ENCODE measurements at places on chromosomes 5 and 9.
A peak's percentile ranks its signal among the peaks of the same experiment; 100 is the strongest.

DNA sequence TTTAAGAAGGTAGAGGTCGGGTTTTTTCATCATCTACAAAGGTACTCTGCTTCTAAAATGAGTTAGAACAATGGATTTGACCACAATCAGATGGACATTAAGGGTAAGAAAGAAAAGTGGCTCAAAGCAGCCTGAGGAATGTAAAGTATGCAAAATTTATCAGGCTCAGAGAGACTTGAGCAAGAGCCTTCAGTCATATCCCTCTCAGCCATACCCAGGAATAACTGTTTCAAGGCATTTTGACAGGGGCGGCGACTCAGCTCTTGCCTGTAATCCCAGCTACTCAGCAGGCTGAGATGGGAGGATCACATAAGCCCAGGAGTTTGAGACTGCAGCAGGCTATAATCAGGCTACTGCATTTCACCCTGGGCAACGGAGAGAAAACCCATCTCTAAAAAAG is 38.8 kb upstream of the ANXA2R start:
- peaks cover 29% of the 10 kb centered on the region for H3K36me3 ChIP-seq
- H3K4me3 ChIP-seq = no peak overlapping the region
- DNase-seq = no peak
- H3K27me3 ChIP-seq = no peaks in the 10 kb centered on the region
- peaks cover 20% of the 10 kb centered on the region for H3K4me1 ChIP-seq

GRCh38 chr9:12631866-12632265 is 61.3 kb upstream of the TYRP1 start:
- H3K36me3 ChIP-seq = no peaks in the 10 kb centered on the region
- no peak overlapping the region for H3K27ac ChIP-seq
- no peaks in the 10 kb centered on the region for H3K27me3 ChIP-seq
- no peaks in the 10 kb centered on the region for H3K4me1 ChIP-seq
- no peak overlapping the region for H3K4me3 ChIP-seq
- no peak for DNase-seq

- DNase-seq = no peak
- H3K36me3 ChIP-seq = no peaks in the 10 kb centered on the region
- no peak overlapping the region for H3K27ac ChIP-seq
- no peak overlapping the region for H3K4me3 ChIP-seq
- H3K4me1 ChIP-seq = no peaks in the 10 kb centered on the region
Observed at GRCh38 chr9:36846621-36847020, 187.4 kb downstream of the PAX5 start.

DNA sequence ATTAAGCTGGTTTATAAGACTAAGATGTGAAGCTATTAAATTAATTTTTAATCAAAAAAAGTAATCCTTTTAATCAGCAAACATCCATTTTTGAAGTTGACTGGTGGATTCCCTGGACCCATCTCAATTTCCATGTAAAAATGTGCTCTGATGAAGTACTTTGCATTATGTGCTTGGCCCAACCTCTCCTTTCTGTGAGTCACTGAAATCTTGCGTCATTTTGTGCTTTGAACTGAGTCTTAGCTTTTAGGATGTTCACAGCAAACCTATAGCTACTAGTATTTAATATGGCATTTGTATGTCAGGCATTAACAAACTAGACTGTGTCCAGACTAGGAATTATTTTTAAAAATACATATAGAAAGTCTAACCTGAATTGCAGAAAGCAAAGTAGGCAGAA is 55.0 kb upstream of the CDH12 start:
- no peak for DNase-seq
- no peaks in the 10 kb centered on the region for H3K36me3 ChIP-seq
- H3K4me1 ChIP-seq = no peaks in the 10 kb centered on the region
- no peak overlapping the region for H3K27ac ChIP-seq
- no peak overlapping the region for H3K4me3 ChIP-seq

- H3K27ac ChIP-seq = no peak overlapping the region
- no peak for DNase-seq
- H3K36me3 ChIP-seq = no peaks in the 10 kb centered on the region
- no peaks in the 10 kb centered on the region for H3K4me1 ChIP-seq
- H3K27me3 ChIP-seq = peaks cover 3% of the 10 kb centered on the region
Observed at GRCh38 chr5:127723571-127723970, 20.4 kb downstream of the CCDC192 start.

DNA sequence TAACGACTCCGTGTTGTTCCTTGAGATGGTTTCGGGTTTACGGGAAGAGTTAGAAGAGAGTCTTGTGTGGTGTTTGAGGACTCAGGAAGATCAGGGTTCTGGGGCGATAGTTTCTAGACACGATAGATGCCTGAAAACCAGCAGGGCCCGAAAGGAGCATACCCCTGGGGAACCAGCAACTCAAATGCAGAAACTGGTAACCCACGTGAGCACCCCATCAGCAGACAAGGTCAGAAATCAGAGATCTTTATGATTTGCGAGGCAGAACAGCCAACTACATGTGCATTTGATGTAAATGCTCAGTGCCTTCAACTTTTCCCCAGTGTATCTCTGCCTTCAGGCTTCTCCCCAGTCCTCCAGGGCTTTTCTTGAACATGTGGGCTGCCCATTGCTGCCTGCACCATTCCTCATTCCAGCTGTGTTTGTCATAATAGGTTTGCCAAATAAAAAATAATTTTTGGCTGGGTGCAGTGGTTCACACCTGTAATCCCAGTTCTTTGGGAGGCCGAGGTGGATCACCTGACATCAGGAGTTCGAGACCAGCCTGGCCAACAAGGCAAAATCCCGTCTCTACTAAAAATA is 75.1 kb downstream of the BASP1 start:
- H3K4me3 ChIP-seq = no peak overlapping the region
- H3K36me3 ChIP-seq = no peaks in the 10 kb centered on the region
- DNase-seq = no peak
- no peaks in the 10 kb centered on the region for H3K27me3 ChIP-seq
- no peak overlapping the region for H3K27ac ChIP-seq

DNA sequence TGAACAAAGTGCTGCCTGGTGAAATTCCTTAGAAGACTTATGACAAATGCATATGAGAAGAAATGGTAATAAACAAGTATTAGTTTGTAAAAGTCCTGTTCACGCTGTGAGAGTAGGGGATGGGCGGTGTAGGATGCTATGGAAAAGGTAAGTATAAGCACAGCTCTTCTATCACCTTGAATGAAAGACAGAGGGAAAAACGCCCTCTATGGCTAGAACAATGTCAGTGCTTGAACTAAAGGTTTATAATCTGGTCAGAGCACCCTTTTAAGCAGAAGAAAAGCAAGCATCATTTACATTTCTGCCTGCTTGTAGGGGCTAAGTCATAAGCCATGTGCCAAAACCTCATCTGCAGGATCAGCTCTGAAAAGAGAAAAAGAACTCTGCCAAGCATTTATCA is 115.2 kb downstream of the LHFPL2 start:
- H3K4me1 ChIP-seq = no peaks in the 10 kb centered on the region
- DNase-seq = no peak
- H3K27ac ChIP-seq = no peak overlapping the region
- no peaks in the 10 kb centered on the region for H3K36me3 ChIP-seq

GRCh38 chr9:37002413-37003217 is 31.5 kb downstream of the PAX5 start:
- H3K36me3 ChIP-seq = no peaks in the 10 kb centered on the region
- DNase-seq = no peak
- H3K27me3 ChIP-seq = peaks cover 87% of the 10 kb centered on the region
- H3K4me1 ChIP-seq = peaks cover 2% of the 10 kb centered on the region
- no peak overlapping the region for H3K27ac ChIP-seq

DNA sequence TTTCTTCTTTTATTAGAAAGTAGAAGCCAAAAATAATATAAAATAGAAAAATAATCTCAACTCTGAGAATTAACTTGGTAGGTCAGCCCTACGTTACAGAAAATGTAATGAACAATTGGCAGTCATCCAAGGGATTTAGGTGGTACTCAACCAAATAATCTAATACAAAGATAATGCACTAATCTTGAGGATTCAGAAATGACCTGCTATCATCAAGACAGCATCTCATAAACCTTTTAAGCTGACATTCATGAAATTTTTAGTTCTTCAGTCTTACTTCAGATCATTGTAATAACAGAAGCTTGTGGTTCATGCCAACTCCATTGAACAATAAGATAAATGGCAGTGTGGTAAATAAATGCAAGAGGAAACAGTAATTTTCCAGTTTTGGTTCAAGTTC is 1058.0 kb downstream of the MAT2B start:
- no peaks in the 10 kb centered on the region for H3K4me1 ChIP-seq
- no peak overlapping the region for H3K27ac ChIP-seq
- H3K27me3 ChIP-seq = no peaks in the 10 kb centered on the region
- DNase-seq = no peak
- H3K36me3 ChIP-seq = no peaks in the 10 kb centered on the region
- H3K4me3 ChIP-seq = no peak overlapping the region

GRCh38 chr9:114346146-114346545 is 16.5 kb downstream of the ORM2 start:
- DNase-seq = no peak
- H3K27me3 ChIP-seq = no peaks in the 10 kb centered on the region
- H3K4me3 ChIP-seq = no peak overlapping the region
- peak overlapping the region; percentile 70 for H3K27ac ChIP-seq
- H3K36me3 ChIP-seq = peaks cover 91% of the 10 kb centered on the region

- DNase-seq = no peak
- H3K4me1 ChIP-seq = peaks cover 7% of the 10 kb centered on the region
- no peak overlapping the region for H3K27ac ChIP-seq
- no peak overlapping the region for H3K4me3 ChIP-seq
- H3K27me3 ChIP-seq = peaks cover 49% of the 10 kb centered on the region
Observed at GRCh38 chr5:159441441-159441840, 111.2 kb upstream of the IL12B start.

DNA sequence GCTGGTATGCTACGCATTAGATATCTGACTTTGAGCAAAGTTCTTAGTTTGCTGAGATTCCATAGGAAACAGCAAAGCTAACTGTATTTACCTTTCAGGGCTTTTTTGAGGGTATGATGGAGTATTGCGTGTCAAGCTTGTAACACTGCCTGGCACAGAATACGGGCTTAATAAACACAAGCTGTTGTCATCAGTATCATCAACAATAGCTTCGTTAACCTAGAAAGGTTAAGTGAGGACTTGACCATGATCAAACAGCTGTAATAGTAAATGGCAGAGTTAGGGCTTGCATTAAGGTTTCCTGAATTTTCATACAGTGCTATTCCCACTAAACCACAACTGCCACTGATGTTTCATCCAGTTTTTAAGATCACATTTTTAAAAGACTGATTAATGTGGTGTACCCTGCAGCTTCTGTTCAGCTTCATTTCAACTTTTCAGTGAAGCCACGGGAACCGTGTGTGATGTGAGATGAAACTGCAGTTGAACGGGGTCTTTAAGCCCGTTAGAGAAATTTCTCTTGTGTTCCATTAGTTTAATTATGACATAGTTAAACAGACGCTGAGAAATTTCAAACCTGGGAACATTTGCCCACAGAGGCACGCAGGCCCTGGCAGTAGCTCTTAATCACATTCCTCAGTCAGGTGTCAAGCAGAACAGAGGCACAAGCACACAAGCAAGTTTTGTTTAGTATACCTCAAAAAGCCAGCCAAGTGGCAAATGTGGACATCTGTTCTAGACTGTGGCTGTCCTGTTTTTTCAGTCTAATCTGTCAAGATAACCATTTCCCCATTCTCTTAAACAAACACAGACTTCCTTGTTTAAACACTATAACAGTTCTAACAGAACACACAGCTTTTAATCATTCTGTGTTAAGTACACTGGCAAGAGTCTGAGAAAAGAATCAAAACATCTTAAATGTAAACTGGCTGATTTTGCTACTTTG is 147.1 kb downstream of the ZNF608 start:
- no peaks in the 10 kb centered on the region for H3K36me3 ChIP-seq
- no peak overlapping the region for H3K27ac ChIP-seq
- DNase-seq = no peak
- no peak overlapping the region for H3K4me3 ChIP-seq
- H3K27me3 ChIP-seq = peaks cover 4% of the 10 kb centered on the region
- H3K4me1 ChIP-seq = no peaks in the 10 kb centered on the region

- no peaks in the 10 kb centered on the region for H3K36me3 ChIP-seq
- no peaks in the 10 kb centered on the region for H3K4me1 ChIP-seq
- no peak overlapping the region for H3K4me3 ChIP-seq
- H3K27me3 ChIP-seq = no peaks in the 10 kb centered on the region
Observed at GRCh38 chr5:123976379-123977033, 464.5 kb downstream of the CSNK1G3 start.

GRCh38 chr5:69525490-69525889 is 32.9 kb downstream of the OCLN start:
- H3K4me3 ChIP-seq = no peak overlapping the region
- no peaks in the 10 kb centered on the region for H3K36me3 ChIP-seq
- H3K27ac ChIP-seq = no peak overlapping the region
- peaks cover 11% of the 10 kb centered on the region for H3K27me3 ChIP-seq

DNA sequence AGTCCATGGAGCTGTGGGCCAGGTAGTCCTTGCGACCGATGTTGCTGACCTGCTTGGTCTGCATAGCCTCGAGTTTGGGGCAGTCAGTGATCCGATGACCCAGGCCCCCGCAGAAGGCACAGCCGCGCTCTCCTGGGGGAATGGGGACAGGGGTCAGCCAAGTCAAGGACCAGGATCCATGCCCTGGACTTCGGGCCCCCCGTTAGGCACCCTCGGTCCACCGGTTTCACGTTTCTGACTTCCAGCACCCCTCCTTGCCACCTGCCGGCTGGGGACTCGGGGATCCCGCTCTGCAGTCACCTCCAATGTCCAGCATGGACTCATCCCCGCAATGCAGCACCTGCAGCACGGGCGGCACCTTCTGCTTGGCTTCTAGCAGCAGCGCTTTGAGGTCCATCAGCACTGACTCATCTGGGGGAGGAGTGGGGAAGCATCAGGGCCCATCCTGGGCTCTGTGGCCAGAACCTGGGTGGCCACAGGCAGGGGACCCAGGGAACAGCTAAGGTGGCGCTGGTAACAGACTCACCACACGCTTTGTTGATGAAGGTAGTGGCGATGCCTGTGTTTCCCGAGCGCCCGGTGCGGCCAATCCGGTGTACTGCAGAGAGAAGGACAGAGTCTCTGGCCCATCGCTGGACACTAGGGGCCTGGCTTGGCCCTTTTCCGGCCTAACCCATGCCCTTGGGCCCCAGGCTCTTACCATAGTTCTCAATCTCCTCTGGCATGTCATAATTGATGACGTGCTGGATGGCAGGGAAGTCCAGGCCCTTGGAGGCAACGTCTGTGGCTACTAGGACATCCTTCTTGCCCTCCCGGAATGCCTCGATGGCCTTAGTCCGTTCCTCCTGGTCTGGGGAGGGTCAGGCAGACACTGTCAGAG is 2.4 kb upstream of the DOK3 start:
- no peak for DNase-seq
- no peak overlapping the region for H3K4me3 ChIP-seq
- H3K4me1 ChIP-seq = peaks cover 32% of the 10 kb centered on the region
- peaks cover 46% of the 10 kb centered on the region for H3K36me3 ChIP-seq

- H3K27ac ChIP-seq = no peak overlapping the region
- no peak overlapping the region for H3K4me3 ChIP-seq
- DNase-seq = no peak
- no peaks in the 10 kb centered on the region for H3K27me3 ChIP-seq
- no peaks in the 10 kb centered on the region for H3K4me1 ChIP-seq
Observed at GRCh38 chr9:109729513-109729912, 50.5 kb upstream of the PALM2AKAP2 start.

- H3K27me3 ChIP-seq = peaks cover 7% of the 10 kb centered on the region
- no peak overlapping the region for H3K27ac ChIP-seq
- no peak for DNase-seq
Observed at GRCh38 chr5:96247097-96247701, 185.8 kb downstream of the PCSK1 start.
